ENCODE measurements at places on chromosomes 3 and 15.

- DNase-seq: no peak
These were observed 37.4 kb downstream of the EBLN2 start for GRCh38 chr3:73098873-73099272.

DNA sequence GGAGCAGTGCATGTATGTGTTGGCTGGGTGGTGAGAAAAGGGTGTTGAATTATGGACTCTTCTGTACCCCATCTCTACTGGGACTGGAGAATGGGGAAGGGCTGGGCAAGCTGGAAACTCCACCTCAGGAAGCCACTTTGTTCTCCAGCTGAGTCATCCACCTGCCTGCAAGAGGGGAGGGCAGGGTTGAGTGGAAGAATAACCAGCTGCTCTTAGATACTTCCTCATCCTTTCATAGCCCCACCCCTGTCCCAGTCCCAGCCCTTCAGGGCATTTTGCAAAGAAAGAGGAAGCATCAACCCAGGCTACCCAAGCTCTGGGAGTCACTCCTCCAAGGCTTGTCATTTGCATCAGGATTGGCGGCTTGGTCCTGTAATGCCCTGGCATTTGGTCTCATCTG is 33.1 kb downstream of the RAB11A start:
- DNase-seq: no peak

DNA sequence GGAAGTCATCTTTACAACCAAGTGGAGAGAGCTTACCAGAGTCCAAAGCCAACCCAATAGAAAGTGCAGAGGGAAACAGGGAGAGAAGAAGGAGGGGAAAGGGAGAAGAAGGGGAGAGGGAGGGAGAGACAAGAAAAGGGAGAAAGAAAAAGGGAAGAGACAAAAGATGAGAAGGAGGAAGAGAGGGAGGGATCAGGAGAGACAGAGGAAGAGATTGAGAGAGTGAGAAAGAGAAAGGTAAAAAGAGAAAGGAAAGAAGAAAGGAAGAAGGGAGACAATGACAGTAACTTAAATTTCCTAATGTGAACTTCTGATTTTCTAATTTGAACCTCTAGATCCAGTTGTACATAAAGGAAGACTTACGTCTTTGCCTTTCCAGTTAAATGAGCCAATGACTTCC is 20.7 kb upstream of the WNT5A start:
- no peak for DNase-seq

- no peak for DNase-seq
These were observed 13.0 kb downstream of the ANPEP start for GRCh38 chr15:89801471-89802195.

- no peak for DNase-seq
These were observed 95.8 kb upstream of the PLAAT1 start for GRCh38 chr3:193145248-193145647.

DNA sequence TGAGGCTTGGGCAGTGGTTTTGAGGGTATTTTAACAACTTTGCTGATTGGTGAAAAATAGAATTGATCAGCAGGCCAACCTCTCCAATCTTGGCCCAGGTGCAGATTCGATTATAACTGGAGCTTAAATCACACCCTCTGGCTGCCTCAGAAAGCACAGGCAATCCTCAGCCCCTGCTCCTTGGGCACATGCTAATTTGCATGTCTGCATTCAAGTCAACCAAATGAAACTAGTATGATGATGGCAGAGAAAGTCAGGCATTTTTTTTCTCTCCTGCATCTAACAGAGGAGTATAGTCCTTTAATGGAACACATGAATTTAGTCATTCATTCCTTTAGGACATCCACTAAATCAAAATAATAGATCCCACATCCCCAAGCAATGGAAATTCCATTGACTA is 16.8 kb upstream of the NMNAT3 start:
- DNase-seq: no peak

- no peak for DNase-seq
These were observed 116.9 kb downstream of the TP63 start for GRCh38 chr3:189748046-189748445.

DNA sequence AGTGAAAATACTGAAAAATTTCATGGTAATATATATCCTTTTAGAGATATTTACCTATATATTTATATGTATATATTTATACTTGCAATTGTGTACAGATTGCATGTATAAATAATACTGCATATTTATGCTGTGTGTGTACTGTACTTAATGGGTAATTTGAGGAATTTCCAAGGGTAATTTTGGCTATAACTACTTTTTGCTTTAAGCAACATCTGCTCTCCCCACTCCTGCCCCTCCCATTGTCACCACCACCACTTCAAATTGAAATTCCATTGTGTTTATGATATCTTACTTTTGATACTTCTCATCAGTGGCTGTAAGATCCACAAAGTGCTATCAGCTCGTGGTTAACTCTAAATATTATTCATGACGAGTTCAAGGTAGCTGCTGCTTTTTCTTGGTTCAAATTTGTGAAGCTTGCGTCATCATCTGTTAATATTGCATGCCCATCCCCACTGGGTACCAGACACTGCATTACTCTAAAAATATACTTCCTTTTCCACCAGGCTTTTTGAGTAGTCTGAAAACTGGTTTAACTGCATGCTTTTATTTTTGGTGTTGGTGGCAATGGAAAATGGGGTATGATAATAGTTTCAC is 91.7 kb upstream of the MITF start:
- DNase-seq: no peak

DNA sequence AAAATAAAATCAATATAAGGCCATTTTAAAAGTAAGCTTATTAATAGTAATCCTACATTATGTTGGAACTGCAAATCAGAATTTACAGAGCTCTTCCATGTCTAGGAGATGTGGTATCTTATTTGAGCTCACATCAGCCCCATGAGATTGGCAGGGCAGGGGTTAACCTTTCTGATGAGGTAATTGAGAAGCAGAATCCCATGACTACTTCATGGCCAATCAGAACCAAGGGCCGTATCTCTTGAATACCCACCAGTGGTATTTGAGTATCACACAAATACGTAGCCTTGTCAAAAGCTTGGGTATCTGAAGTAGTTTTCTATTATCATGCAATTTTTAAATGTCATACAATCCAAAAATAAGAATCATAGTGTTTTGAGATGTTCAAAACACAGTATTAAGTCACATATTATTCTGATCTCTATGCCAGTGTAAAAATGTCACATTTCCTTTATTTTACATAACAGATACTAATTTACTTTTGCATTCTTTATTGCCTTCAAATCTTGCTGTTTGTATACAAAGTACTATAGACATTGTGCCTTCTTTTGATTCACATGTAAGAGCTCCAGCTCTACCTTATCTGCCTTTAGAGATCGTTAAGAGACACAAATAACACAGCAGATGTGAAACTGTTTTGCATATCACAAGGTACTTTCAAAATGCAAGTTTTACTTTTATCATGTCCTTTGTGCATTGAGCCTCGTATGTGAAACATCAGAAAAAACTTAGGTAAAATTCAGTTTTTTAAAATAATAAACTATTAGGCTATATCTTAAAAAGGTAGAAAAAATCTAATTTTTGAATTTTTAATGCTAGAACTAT is 251.7 kb upstream of the GOLGA6L4 start:
- DNase-seq: no peak

DNA sequence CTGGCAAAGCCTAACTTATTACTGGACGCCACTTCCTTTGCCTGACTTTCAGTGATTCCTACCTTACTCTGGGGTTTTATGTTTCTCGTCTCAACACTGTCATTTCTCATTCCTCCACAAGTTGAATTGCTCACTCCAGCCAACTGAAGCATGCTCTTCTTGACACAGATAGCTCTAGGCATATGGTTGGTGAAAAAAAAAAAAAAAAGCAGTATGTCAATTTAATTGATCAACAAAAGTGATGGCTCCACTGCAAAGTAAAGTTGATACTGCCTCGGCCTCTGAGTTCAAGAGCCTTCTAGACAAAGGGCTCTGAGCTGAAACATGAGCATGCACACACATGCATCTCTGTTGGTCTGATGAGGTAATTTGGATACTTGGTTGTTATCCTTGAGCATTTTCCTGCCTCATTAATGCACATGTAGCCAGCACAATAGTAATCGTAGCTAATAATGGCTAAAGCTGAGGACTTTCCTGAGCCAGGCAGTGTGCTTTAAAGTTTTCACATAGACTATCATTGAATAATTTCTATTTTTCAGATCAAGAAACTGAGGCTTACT is 21.4 kb upstream of the UBE2Q2 start:
- no peak for DNase-seq

DNA sequence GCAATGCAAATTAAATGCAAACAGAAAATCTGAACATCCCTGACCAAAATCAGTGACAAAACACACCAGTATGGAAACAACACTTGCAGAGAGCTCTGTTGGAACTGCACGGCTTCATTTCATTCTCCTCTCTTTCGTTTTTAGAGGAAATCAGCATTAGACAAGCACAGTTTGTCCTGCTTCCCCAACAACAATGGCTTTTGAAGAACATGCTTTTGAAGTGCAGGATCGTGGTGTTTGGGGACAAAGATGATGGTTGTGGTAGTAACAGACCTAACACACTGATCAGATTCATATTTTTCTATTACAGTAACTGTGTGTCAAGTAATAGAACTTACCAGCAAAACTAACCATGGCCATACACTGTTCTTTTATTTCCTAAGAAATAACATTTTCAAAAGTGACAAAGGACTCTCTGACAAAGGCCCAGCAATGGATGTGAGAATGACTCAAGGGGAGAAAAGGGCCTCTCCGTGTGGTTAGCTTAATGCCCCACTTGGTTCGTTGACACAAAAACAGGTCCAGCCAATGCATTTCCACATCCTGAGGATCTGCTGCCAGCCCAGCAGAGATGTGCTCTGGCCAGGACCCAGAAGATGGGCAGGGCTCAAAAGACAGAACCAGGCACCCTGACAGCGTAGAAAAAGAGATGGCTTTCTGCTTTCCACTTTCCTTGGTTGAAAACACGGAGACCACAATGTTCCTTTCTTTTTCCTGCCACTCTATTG is 84.1 kb downstream of the CCNL1 start:
- DNase-seq: peak; percentile 46

GRCh38 chr3:135018149-135018923 is 223.3 kb downstream of the EPHB1 start:
- no peak for DNase-seq

DNA sequence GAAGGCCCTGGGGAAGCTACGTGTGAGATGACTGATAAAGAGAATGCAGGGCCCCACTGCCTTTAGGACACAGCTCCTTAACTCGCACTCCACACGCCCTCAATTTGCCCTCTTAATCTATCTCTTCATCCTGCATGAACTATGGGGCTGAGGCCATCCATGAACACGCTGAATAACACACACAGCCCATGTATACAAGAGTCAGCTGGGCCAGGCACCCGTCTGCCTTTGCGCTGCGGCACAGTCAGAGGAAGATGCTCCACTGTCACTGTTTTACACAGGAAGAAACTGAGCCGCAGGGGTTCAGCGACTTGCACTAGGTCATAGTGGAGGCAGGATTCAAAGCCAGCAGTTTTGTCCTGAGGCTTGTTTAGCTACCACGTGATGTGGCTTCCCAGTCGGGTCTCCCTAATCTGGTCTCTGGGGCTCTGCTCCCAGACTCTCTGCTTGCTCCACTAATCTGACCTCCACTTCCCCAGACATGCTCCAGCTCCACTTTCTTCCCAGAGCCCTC is 43.9 kb downstream of the TLE3 start:
- DNase-seq: no peak

Measured in adipocyte (in vitro differentiated cells).